ENCODE measurements at places on chromosomes 5 and 9.

DNA sequence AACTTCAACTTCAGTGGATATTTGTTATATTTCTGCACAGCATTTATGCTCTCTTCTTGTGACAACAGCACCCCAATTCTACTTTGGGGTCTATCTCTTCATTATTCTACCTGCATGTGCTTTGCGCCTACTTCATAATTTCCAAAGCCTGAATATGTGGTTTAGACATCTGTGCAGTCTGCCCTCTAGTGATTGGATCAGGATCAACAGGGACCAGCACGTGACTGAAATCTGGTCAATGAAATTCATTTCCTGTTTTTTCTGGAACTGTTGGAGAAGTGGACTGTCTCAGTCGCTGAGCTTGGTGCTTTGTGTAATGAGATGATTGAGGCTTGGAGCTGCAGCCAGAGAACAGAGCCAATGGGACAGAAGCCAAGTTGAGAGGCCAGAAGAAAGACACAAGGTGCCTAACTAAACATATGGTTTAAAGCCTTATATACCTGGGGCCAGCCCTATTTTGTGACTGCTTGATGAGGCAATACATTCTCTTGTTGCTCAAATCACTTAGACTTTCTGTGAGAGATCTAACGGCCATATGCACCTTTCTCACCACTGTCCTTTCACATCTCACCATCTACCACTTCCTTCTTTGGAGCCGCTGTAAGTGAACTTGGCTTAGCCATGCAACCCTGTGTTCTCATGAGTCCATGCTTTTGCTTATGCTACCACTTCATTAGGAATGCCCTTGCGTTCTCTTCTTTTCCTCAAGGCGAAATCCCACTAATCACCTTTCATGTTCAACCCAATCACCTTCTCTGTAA lies 68.8 kb upstream of the PPP2R2B start:
- DNase-seq, result no peak

DNA sequence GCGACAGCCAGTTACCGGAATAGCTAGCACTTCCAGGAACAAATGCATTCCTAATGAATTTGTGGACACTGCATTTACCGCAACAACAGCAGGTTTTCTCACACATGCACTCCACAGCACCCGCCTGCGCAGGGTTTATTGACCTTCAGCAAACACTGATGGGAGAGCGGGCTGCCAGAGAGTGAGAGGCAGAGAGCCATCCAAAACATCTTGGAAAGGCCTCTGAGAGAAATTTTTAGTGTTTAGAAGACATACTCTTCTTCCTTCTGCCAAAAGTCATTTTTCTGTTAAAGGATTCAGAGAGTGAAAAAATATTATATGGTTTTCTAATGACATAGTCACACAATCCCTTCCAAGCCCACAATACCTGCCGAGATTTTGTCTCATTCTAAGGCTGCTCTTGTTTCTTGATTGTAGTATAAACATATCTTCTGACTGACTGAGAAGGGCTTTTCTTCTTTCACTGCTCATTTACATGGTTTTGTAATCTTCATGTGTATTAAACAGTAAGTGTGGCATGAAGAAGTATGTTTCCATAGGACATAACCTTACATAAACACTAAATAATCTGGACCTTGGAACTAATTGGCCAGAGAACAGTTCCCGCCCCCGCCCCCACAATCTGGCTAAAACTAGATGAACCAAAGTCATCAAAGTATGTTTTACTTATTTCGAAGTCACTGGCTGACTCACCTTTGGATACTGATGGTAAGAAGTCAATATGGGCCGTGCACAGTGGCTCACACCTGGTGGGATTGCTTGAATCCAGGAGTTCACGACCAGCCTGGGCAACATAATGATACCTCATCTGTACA lies 432.5 kb upstream of the MEF2C start:
- no peak for DNase-seq

GRCh38 chr5:89277816-89278215 lies 394.8 kb upstream of the MEF2C start:
- DNase-seq, result no peak

GRCh38 chr9:86706391-86706790 lies 240.9 kb downstream of the GAS1 start:
- no peak for DNase-seq

DNA sequence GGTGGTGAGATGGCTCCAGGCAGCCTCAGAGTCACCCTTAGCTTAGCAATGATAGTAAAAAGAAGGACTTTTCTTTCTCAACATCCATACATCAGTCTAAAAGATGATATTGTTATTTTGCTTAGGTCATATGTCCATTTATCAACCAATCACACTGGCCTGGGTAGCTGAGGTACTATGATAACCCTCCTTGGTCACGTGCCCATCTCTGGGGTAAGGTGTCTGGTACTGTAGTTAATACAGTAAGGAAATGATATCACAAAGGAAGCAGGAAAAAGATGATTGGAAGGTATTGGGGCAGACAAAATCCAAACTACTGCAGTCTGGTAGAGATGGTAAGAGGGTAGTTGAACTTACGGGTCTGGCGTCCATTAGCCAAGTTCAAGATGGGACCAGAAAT lies 5.1 kb upstream of the SMAD5 start:
- DNase-seq, result no peak

DNA sequence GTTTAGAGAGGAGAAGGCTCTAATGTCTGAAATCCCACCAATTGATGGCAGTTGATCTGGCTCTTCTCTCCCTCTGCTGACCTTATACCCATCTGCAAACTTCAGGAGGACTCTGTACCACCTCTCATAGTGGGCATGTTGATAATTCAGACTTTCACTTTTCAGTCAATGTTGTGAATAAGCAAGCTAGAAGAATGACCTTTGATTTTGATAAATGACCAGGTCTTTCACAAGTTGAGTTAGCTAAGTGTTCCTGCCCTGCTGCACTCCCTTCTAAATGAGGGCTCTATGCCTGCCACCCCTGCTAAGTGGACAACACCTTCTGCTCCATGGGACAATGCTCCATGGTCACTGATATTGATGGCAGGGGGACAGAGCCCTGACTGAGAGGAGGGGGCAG lies 74.7 kb downstream of the SPRY4 start:
- no peak for DNase-seq

DNA sequence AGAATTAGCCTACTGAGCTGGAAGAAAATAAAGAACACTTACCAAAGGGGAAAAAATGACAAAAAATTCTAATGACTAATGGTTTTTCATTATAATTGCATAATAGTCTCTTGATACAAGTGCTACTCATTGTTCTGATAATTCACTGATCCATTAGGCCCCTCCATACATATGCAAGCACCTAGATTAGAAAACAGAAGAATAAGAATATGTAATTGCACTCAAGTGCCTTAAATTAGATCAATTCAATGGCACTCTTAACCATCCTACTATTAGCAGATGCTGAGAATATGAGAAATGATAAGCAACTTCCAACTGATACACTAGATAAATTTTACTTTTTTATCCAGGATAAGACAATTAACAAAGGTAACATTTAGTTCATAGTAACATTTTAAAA lies 440.9 kb upstream of the C9orf72 start:
- DNase-seq, result no peak

DNA sequence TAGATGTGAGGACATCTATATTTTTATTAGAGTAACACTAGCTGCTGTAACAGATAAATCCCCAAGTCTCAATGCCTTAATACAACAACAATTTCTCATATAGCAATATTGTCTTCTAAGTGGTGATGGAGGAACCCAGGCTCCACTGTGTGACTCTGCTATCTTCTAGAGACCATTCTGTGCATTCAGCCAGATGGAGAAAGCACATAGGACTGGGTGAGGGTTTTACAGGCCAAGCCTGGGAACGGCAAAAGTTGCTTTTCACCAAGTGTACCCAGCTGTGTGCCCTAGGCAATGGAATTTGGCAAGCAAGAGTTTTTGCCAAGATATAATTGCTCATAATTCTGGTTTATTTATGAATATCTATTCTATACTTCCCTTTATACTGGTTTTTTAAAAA lies 11.7 kb downstream of the RBM22 start:
- DNase-seq, result no peak

DNA sequence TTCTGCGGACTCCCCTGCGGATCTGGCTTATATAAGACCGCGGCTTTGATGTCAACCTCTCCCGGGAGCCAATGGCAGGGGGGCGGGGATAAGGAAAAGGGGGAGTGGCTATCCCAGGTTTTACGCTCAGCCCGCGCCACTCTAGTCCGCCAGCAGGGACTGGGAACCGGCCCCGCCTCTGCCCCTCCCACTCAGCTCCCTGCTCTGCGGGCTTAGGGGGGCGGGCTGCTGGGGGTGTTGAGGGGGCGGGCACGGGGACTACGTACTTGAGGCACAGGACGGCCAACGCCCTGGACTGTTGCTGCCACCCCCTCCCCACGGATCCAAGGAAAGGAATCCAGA lies at the start of gene HAND1:
HAND1 (minus strand) TSS at position 4 of the 342 bp plus-strand sequence. CDS start 219 bp downstream, outside the sequence.
- DNase-seq, result no peak

GRCh38 chr5:116046823-116047222 lies 14.6 kb downstream of the ARL14EPL start:
- DNase-seq, result no peak

DNA sequence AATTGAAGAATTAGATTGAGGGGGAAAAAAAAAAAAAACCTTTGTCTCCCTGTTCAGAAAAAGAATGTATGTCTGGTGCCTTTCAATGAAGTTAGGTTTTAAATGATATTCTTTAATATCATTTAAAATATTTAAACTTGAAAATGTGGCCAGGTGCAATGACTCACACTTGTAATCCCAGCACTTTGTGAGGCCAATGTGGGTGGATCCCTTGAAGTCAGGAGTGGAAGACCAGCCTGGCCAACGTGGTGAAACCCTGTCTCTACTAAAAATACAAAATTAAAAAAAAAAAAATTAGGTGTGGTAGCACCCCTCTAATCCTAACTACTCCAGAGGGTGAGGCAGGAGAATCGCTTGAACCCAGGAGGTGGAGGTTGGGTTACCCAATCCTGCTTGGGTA lies 111.1 kb upstream of the RASA1 start:
- DNase-seq, result no peak

- DNase-seq, result no peak
Observed at GRCh38 chr9:21730899-21731298, 71.5 kb upstream of the MTAP start.

DNA sequence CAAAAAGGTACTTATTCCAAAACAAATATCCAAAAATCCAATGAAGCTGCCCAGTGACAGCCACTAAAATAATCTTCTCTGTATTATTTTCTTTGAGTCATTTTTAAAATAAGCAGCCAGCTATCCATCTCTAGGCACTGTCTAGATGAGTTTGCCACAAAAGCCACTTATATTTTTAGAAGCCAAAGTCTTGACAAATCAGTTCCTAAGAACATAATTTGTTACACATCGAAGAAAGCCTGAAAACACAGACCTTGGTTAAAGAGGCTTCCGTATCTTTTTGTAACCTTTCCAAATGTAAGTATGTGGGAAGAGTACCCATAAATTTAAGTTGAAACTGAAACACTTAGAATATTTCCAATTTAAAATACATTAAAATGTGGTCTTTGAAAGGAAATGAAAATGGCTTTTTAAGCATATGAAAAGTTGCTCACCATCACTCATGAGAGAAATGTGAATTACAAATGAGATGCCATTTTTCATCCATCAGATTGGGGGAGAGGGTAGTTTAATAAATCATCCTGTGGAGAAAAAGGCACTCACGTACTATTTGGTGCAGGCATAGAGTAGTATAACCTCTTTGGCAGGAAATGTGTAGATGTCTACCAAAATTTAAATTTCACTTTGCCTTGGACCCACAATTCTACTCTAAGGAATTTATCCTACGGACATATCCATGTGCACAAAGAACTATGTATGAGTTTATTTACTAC lies 180.4 kb downstream of the MLLT3 start:
- no peak for DNase-seq

DNA sequence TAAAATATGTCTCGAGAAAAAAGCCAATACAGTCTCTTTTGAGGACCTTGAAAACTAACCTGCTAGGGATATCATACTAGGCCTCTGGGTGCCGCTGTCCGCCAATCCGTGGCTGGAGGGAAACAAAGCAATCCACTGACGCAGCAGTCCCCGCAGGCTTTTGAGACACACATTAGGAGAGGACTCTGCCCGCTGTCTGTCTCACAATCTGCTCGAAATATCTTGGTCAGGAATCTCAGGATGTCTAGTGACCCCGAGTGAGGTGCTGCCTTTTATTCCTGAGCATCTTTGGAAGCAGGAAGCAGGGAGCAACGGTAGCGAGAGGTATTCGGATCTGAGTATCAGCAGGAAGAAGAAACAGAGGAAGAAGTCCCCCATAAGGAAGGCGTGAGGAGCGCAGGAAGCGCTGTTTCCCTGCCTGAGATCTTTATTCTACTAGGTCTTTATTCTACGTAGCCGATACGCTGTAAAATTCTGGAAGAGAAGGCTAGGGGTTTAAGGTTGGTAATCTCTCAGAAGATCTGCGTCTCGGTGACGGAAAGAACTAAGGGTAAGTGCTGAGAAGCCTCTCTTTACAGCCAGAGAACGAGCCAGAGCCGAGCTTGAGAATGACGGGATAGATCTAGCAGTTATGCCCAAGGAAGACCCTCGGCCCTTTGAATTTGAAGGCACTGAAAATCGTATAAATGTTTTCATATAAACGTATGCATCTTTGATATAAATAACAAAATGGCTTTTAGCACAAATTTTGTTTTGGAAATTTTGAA lies 4.0 kb upstream of the PCDHGA1 start:
- DNase-seq, result peak; percentile 30

- no peak for DNase-seq
Observed at GRCh38 chr5:98205691-98206461, 567.6 kb upstream of the RGMB start.

DNA sequence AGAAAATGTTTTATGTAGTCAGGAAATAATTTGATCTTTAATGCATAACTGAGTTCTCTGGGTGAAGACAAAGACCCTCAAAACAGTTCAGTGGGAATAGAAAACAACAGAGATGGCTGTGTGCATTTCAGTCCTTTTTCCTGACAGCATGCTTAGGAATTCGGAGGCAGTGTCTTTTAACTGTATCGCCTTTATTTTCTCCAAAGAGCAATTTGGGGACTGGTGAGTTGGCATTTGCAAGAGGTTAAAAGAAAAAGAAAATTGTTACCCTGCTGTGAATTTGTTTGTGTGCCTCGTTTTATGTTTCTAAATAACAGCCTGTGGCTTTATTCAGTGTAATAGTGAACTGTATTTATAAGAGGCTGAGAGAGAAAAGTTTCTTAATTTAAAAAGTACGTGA lies 227.8 kb upstream of the DMAC1 start:
- no peak for DNase-seq

Data from stimulated activated CD8-positive, alpha-beta memory T cell treated with anti-CD3 and anti-CD28 coated beads, Interleukin-15, amount 100 ng/mL, for 4 hours (primary cell).